Activated T-cell treated with anti-CD3 and anti-CD28 coated beads, Interleukin-2, amount 50 U/mL, for 48 hours (primary cell): ENCODE measurements at places on chromosomes 16 and 17.
A peak's percentile ranks its signal among the peaks of the same experiment; 100 is the strongest.

DNA sequence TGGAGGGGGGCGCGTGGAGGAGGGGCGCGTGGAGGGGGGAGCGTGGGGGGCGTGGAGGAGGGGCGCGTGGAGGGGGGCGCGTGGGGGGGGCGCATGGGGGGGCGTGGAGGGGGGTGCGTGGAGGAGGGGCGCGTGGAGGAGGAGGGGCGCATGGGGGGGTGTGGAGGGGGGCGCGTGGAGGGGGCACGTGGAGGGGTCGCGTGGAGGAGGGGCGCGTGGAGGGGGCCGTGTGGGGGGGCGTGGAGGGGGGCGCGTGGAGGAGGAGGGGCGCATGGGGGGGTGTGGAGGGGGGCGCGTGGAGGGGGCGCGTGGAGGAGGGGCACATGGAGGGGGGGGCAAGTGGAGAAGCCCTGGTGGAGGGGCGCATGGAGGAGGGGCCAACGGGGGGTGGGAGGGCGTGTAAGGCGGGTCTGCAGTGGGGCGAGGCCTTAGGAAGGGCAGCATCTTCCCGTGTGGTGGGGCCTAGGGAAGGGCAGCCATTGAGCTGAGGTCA lies 7.3 kb downstream of the MSLN start:
- DNase-seq = no peak

GRCh38 chr17:13102477-13102876 lies 84.7 kb upstream of the ELAC2 start:
- DNase-seq = no peak

DNA sequence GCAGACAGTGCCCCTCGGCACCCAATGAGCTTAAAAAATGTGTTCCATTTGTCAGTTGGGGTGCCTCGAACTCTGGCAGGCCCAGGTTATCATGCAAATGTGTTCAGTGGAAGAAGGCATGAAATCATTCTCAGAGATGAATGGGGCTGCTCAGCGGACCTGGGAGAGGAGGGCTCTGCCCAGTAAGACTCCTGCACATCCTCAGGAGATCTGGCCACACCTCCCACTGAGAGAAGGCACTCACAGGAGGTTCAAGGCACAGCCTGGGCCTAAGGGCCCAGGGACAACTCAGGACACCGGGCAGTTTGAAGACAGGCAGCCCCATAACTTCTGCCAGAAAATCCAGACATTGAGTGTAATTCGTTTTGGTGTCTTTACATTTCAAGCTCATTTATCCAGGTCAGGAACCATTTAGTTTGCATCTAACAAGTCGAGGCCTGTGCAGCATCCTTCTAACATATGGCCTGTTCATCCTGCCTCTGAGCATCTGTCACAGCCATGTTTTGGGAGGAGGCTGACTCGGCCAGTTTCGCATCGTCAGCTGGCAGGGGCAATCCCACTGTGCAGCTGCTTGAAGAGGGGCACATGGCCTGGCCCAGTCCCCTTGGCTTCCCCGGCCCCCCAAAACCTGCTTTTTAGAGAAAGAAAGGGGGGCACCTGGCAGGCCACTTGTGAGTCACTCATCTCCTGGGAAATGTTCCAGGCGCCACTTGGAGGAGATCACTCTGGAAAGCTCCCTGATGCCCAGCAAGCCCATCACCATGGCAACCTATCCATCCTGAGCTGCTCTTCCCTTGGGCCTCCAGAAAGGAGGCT lies 31.2 kb upstream of the BCAR1 start:
- DNase-seq = no peak

- DNase-seq = no peak
Measured at GRCh38 chr17:73806768-73807167, 162.5 kb upstream of the SDK2 start.

- no peak for DNase-seq
Measured at GRCh38 chr17:48301002-48301401, 129.0 kb downstream of the SKAP1 start.

DNA sequence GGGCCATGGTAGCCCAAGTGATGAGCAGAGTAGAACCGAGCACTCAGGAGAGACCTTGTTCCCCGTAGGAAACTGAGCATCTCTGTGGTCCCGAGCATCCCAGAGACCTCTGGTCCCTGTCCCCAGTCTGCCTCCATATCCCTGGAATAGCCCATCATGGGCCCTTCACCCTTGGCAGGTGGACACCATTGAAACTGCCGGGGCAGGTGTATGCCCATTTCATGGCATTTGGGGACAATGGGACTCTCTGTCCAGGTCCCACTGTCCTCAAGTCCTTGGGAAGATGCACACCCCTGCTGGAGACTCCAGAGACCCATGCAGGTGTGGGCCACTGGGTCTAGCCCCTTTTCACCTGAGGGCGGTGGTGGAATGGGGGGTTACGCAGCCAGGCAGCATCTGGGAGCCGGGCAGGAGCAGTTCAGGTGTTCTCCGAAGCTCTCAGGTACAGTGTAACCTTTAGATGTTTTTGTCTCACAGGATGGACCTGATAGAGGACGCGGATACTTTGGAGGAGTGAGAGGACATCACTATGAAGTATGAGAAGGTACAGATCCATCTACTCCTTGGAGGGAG lies 75.9 kb downstream of the GOSR1 start:
- peak; percentile 12 for DNase-seq

DNA sequence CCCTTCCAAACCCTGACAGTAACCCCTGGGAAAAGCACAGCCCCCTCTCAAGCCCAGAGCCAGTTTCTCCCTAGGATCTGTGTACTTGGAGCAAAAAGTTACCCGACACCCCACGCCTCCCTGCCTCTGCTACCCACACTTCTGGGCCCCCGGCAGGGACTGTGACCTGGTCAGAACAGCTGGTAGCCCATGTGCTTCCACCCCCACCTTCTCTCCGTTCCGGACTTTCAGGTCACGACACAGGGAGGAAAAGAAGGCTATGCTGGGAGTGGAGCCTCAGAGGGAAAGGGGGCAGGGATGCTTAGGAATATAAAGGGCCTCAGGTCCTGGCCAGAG lies 6.4 kb downstream of the PPY start:
- DNase-seq = no peak

DNA sequence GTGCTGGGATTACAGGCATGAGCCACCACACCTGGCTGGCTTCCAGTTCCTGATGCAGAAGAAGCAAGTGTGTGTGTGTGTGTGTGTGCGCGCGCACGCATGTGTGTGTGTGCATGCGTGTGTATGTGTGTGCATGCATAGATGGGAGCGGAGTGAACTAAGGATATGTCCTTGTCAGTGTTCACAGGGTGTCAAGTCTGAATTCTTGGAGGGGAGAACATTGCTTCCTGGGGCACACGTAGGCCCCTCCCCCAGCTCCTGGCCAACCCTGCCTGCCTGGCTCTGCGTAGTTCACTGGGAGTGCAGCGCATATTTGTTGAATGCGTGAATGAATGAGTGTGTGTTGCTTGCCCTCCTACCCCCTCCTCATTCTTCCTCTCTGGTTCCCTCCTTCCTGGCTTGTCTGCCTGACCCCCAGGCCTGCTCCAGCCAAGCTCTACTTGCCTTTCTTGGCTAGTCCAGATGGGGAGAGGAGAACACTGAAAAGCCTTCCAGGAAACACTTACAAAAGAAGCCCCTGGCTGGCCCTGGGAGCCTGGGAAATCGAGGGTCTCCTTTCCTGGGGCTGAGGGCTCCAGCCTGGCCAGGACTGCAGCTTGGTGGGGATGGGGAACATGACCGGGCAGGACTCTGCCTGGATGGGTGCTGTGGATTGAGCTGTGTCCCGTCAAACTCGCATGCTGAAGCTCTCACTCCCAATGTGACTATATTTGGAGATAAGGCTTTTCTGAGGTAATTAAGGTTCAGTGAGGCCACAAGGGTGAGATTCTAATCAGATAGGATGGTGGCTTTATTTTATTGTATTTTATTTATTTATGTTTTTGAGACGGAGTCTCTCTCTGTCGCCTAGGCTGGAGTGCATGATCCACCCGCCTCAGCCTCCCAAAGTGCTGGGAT lies 27.9 kb downstream of the IGFBP4 start:
- DNase-seq = no peak

GRCh38 chr17:18976201-18976600 lies 24.2 kb downstream of the SLC5A10 start:
- DNase-seq = no peak

DNA sequence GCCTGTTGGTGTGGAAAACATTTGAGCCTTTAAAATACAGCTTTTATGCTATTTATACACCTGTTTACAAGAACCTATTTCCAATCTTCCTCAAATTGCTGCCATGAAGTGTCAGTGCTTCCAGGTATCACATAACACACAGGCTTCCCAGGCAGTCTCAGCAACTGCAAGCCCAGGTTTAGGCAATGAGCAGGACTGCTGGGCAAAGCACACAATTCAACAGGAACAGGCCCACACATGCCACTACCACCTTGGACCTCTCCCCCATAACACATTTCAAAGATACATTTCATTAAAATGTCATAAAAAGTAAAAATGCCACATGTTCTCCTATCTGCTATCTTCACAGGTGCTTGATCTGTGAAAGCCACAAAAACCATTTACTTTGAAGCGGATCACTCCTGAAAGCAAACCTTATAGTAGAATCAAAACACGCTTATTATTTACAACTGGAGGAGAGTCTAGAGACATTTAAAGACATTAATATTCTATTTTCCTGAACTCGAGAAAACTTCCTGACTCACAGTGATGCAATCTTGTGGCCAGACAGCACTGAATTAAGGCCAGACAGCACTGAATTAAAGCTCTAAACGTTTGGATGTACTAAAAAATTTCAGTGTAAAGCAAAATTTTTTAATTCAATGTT lies 31.5 kb downstream of the ANKFY1 start:
- no peak for DNase-seq

- no peak for DNase-seq
Measured at GRCh38 chr17:36498560-36499300, 12.2 kb downstream of the ZNHIT3 start.

DNA sequence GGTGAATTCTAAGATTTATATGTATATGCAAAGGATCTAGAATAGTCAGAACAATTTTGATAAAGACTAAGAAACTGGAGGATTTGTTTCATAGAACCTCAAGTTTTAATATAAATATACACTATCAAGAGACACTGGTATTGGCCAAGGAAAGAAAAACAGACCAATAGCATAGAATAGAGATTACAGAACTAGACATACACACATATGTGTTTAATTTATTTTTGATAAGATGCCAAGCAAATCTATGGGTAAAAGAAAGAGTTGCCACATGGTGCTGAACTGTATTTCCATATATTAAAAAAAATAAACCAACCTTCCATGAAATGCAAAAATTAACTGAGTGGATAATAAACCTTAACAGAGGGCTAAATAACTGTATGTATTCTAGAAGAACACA lies 27.9 kb upstream of the LRRC37A3 start:
- no peak for DNase-seq

GRCh38 chr16:74832228-74832627 lies 57.6 kb upstream of the FA2H start:
- DNase-seq = no peak

GRCh38 chr16:4754865-4755264 lies 12.1 kb downstream of the ZNF500 start:
- no peak for DNase-seq

DNA sequence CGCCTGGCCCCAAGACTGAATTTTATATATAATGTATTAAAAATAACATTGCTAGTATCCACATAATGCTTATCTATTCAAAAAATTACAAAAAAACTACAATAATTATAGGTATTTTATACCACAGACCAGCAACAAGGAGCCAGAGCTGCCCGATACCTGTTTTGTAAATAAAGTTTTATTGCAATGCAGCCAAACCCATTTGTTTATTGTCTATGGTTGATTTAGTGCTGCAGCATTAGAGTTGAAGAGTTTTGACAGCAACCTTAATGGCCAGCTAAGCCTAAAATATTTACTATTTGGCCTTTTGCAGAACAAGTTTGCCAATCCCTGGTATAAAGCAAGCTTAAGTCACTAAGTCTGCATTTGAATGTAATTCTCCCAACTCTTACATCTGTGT lies 5.6 kb downstream of the MEIOC start:
- no peak for DNase-seq

DNA sequence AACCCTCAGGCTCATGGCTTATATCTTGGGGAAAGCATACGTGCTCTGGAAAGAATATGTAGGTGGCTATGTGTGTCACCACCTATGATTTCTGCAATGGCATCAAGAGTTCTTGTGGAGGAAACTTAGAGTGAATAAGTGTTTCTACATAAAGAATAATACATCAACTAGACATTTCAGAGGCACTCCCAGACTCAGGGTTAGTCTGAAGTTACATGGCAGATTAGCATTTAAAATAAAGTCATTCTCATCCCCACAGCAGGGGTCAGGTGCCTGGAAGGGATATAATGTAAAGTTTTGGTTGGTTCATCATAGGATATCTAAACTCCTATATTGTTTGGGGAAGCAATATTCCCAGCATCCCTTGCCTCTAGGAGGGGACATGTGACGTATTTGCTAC lies 182.1 kb downstream of the PCTP start:
- no peak for DNase-seq

GRCh38 chr16:79598063-79598347 lies 2.5 kb downstream of the MAF start:
- DNase-seq = no peak

DNA sequence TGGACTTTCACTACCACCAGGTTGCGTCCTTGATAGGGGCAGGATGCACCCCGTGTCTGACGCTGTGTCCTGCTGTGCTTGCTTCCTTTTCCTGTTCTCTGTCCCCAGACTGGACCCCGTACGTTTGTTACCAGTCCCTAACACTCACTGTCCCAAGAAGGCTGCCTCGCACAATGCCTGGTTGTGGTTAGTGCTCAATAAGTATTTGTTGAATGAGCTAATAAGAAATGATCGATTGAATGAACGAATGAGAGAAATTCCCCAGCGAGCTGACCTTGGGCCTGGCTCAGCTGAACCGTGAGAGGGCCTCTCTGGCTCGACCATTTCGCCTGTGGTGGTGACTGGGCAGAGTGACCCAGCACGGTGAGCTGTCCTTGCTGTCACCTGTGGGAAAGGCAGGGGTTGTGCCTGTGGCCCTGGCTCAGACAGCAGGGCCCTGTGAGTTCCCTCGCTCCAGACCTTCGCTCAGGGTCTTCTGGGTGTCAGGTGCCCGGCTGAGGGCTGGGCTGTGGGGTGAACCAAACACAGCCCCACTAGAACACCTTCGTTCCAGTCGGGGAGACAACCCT lies 20.9 kb downstream of the CMIP start:
- no peak for DNase-seq
